ENCODE measurements at places on chromosomes 6 and 20. TPM values are rescaled to one million over a fixed set of nuclear protein-coding genes. Genes with fewer than 3 reads are reported as not detected.

Gene TRIM10
- 0.94 TPM for total RNA-seq

Gene ZC3H12D
- 0.72 TPM for total RNA-seq

Gene TSBP1
- total RNA-seq, result not detected

Gene SYTL3
- 4.6 TPM for total RNA-seq

Gene GTF2H4
- total RNA-seq, result 28.1 TPM

Measured in spinal cord (tissue), 10 donors.